ENCODE measurements at places on chromosomes 2 and 18.

DNA sequence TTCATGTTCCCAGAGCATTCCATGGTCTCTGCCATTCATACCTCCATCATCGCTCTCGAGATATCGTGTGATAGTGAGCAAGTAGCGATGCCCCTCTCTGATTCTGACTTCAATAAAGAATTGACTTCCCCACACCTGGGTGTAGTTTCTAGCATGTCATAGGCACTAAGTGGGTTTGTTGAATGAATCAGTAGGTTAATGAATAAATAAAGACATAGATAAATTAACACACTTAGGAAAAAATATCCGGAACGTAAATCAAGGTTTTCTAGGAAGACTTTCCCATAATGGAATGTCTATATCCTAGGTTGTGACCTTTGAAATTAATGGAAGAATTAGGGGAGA is 159.1 kb downstream of the DOCK10 start:
- DNase-seq = no peak

GRCh38 chr2:10620481-10620880 is 69.3 kb downstream of the NOL10 start:
- DNase-seq = no peak

- no peak for DNase-seq
These were observed 58.4 kb downstream of the TCF4 start for GRCh38 chr18:55529581-55529980.

- DNase-seq = no peak
These were observed 42.2 kb upstream of the SMAD7 start for GRCh38 chr18:48992791-48993555.

DNA sequence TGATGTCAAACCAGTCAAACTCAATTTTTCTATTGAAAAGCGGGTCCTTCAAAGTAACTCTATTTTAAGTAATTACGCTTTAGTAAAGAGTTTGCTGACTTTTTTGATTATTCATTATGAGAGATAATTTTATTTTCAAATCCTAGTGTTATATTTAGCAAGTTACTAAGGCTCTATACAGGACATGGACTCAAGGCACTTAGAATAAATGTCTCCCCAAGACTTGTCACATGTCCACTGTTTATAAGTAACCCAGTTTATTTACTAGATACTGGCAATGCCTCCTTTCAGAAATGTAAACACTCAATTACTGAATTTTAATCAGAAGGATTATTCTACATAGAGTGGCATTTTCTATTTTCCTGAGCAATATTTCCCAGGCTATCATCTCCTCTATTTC is 638.1 kb downstream of the ERBB4 start:
- no peak for DNase-seq

DNA sequence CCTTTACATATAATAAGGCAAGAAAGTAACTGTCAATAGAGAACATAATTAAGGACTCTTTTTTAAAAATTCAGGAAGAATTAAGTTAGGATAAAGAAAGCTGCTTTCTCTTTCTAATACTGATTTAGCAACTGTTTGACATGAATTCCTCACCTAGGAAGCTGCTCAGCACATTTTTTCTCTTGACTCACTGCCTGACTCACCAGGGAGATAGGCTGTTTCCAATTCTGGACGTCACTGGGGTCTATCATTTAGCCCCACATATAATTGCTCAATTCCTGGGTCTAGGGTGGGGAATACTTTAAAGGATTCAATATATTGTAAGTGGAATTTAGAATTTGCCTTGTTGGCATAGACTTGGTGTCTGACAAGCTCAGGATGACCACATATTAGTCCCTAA is 50.8 kb upstream of the UGP2 start:
- no peak for DNase-seq

DNA sequence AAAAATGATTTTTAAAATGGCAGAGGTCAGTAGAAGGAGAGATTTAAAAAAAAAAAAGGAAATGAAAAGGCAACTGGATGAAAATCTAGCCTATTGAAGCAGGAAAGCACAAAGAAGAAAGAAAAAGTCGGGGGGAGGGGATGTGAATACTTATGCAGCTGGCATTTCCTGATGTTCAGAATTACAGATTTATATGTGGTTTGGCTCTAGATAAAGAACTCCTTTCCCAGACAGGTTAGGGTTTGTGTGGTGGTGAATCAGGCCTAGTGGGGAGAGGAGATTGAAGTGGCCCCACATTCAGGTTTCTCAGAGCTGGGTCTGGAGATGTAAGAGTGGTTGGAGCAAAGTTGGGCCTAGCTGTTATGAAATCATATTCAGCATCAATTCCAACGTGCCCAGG is 394.4 kb downstream of the FIGN start:
- no peak for DNase-seq

DNA sequence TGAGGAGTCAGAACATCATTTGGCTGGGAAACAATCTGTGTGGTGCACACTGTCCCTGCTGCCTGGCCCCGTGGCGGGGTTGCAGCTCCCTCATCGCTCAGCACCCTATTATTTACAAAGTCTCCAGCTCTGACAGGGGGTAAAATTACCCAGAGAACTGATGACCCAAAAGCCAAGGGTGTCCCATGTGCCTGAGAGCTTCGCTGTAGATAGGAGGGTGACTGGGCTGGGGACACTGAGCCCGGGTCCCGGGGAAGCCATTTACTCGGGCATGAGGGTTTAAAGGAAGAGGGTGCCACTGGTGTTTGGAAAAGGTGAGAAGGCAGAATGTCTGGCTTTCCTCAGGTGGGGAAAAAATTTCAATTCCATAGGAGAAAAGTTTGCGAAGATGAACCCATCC is 48.2 kb upstream of the EML6 start:
- DNase-seq = no peak

- no peak for DNase-seq
These were observed 2.7 kb downstream of the STARD7 start for GRCh38 chr2:96205888-96206287.

DNA sequence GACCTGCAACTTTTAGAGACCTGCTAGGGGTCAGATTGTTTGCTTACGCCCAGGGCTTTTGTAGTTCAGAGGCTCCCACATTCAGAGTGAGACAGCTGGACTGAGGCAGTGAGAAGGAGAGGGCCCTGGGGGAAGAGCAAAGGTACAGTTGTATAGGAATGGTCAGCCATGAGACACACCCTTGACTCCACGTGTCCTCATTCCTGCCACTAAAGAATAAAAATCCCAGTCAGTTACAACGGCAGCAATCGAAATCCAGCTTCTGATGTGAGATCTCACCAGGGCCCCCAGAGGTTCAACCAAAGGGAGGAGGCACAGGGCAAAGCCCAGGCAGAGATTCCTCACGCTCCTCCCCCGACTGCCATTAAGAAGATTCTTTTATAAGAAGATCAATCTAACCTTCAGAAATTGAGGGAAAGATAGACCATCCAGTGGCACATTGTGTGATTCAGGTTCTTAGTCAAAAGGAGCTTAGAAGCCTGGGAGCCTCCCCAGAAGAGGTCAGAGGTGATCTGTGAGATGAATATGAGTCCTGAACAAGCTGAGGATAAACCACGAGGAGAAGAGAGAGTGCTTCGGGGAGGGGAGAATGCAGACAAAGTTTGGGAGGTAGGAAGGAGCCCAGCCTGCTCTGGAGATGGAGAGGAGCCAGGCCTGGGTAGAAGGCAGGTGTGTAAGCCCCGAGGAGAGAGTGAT is 317.0 kb downstream of the CYP26B1 start:
- DNase-seq = no peak

GRCh38 chr2:161370981-161371380 is 45.1 kb upstream of the TBR1 start:
- DNase-seq = no peak

GRCh38 chr2:48175254-48175653 is 269.0 kb upstream of the FBXO11 start:
- no peak for DNase-seq

DNA sequence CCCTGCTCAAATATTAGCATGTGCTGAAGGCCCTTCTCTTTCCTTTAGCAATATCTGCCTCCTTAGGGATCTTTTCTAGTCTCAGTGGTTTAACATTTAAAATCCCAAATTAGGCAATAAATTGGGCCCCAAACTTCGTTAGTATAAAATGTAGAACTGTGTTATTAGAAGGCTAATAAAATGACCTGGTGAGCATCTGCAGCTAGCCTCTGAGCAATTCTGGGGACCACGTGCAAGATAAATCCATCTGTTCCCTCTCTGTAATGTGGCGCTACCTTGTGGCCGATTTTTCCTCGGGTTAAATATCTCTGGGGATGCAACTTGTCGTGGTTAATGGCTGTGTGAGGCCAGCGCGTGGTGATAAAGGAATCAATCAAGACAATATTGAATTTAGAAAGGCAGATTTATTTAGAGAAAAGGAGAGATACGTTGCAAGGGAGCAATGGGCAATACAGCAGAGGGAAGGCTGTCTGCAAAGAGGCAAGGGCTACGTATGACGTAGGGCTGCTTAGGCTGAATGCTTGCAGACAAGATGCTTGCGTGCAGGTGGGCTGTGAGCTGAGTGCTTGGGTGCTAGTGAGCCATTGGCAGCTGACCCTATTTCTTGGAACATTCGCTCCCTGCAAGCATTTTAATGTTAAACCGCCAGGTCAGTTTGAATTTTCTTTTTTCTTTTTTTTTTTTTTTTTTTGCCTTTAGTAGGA is 18.5 kb upstream of the IL36G start:
- DNase-seq = no peak

GRCh38 chr2:31831585-31831984 is 179.2 kb downstream of the MEMO1 start:
- DNase-seq = no peak

Measured in stimulated activated CD8-positive, alpha-beta memory T cell treated with anti-CD3 and anti-CD28 coated beads, Interleukin-4, amount 100 ng/mL, for 24 hours (primary cell).